Adrenal gland (tissue), 19 donors: ENCODE measurements at places on chromosomes 11 and 22. TPM values are rescaled to one million over a fixed set of nuclear protein-coding genes. Genes with fewer than 3 reads are reported as not detected.

The UPK3A gene
- total RNA-seq = not detected

The LRRC10B gene
- total RNA-seq = 0.15 TPM

The ZDHHC8 gene
- 65.6 TPM for total RNA-seq

The OR8G5 gene
- not detected for total RNA-seq

The MFRP gene
- total RNA-seq = not detected

The CFAP300 gene
- 9.5 TPM for total RNA-seq

The SPON1 gene
- 28.7 TPM for total RNA-seq

The DSCAML1 gene
- total RNA-seq = not detected

The PSMD13 gene
- 62.2 TPM for total RNA-seq

The COA4 gene
- 168 TPM for total RNA-seq

The ADAMTS8 gene
- not detected for total RNA-seq

The CYTH4 gene
- total RNA-seq = 21.3 TPM

The DLG2 gene
- 101 TPM for total RNA-seq

The NCF4 gene
- 25.6 TPM for total RNA-seq

The OR6A2 gene
- not detected for total RNA-seq

The GRM5 gene
- total RNA-seq = not detected

The CBLIF gene
- total RNA-seq = not detected

The ISX gene
- total RNA-seq = 0.08 TPM

The OR6T1 gene
- total RNA-seq = not detected

The LINC01488 gene
- total RNA-seq = not detected

The TPH1 gene
- 0.39 TPM for total RNA-seq
